Stimulated activated CD4-positive, alpha-beta T cell treated with anti-CD3 and anti-CD28 coated beads, Interleukin-1b, Interleukin-23, amount 100 ng/mL, for 4 hours (primary cell): ENCODE measurements at places on chromosomes 1 and 21.
A peak's percentile ranks its signal among the peaks of the same experiment; 100 is the strongest.

DNA sequence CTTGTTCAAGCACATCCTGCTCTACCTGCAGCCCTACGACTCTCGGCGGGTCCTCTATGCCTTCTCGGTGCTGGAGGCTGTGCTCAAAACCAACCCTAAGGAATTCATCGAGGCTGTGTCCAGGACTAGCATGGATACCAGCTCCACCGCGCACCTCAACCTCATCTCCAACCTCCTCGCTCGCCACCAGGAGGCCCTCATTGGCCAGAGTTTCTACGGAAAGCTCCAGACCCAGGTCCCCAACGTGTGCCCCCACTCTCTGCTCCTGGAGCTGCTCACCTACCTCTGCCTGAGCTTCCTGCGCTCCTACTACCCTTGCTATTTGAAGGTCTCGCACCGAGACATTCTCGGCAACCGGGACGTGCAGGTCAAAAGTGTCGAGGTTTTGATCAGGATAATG, 74.3 kb upstream of the MORC3 start:
- DNase-seq: no peak

GRCh38 chr1:211985556-211986264, 49.6 kb downstream of the INTS7 start:
- DNase-seq: no peak

- DNase-seq: no peak
Measured at GRCh38 chr1:197937892-197938291, 20.7 kb downstream of the LHX9 start.

GRCh38 chr1:94819945-94820746, at the start of gene SLC44A3:
SLC44A3 (plus strand) TSS chr1:94820357; CDS start chr1:94820452, 95 bp downstream.
- no peak for DNase-seq

GRCh38 chr1:29679316-29679715, 443.0 kb downstream of the PTPRU start:
- no peak for DNase-seq

- no peak for DNase-seq
Measured at GRCh38 chr1:165900576-165901380, 73.4 kb downstream of the UCK2 start.

GRCh38 chr1:59682396-59683080, 132.2 kb upstream of the HOOK1 start:
- no peak for DNase-seq

DNA sequence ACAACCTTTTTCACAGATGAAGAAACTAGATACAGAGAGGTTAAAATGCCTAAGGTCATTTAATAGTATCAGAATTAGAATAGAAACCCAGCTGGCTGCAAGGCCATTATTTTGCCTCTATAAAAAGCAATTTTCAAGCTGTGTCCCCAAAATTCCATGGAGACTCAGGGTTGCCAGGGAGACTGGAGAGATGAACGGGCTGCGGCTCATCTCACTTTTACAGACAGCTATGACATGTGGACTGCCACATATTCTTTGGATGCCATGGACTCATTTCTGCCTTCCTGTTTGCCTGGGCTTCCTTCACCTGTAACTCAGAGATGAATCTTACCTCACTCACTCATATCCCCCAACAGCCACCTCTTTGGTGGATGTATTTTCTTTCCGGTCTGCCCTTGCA, 17.0 kb downstream of the TOR1AIP2 start:
- no peak for DNase-seq

GRCh38 chr1:67653304-67653703, 31.7 kb upstream of the GADD45A start:
- DNase-seq: no peak

DNA sequence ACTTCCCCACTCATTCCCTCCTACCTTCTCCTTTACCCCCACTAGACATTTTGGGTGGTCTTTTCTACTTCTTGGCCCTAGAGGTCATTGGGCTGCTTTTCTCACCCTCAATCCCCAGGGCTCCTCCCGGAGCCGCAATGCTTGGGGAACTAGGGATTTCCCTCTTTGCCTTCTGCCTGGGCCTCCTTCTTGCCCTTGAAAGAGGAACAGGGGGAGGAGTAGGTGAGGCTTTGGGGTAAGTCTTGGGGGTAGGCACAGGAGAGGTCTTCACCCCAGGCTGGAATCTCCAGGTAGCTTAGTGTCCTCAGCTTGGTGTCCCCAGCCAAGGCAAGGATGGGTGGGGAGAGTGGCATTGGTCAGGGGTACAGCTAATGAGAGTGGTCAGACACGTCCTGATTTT, 56.2 kb upstream of the EPS8L3 start:
- DNase-seq: no peak

GRCh38 chr1:223129229-223129901, 13.7 kb downstream of the TLR5 start:
- DNase-seq: peak; percentile 57

- DNase-seq: peak; percentile 1
Measured at GRCh38 chr1:65393347-65393746, 27.1 kb upstream of the LEPR start.

DNA sequence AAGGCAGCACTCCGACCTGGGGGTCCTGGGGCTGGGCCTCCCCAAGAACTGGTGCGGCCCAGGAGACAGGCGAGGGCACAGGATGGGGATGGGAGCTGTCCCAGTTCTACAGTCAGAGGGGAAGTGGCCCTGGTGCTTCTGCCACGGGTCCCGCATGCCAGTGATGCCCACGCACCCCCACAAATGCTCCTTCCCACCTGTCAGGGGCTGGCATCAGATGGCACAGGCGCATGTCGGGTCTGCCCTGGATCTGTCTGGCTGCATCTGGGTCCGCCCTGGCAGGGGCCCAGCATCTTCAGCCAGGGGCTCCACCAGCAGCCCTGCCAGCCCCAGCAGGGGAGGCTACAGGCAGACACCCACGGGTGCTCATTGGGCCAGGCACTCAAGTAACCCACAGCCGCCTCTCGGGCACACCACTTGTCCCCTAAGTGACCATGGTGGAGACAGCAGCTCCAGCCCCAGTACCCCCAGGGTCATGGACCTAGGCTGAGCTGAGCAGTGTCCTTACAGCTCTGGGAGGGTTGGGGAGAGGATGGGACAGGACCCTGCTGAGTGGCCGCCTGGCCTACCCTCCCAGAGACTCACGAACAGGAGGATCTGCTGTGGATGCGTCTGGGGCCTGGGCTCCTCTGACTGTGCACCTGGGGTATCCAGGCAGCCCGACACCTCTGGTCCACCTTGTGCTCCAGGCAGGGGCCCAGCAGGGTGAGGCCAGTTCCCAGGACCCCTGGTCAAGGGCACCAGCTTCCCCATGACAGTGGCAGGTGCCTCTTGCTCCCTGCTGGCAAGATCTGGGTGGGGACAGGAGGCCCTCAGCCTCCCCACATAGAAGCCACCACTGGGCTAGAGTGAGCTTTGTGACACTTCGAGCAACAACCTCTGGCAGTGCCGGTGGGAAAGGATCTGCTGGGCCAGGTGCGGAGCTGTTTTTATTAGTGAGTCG, 5.4 kb downstream of the SMIM1 start:
- DNase-seq: no peak

DNA sequence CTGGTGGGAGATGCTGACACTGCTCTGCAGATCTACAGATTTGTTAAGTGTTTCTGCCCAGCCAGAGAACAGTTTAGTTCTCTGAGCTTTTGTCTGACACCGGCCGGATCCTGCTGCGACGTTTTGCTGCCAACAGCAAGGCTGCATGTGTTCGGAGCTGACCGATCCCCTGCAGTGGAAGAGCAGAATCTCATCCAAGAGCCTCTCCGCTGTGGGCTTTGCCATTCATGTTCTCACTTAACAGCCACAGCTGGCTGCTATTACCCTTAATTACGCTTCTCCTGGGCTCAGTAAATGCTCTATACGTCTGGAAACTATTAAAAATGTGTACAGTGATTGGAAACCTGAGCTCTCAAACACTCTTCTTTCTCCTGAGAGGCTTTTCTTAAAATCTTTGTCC, 105.3 kb downstream of the BCAR3 start:
- DNase-seq: no peak

- DNase-seq: no peak
Measured at GRCh38 chr21:37433456-37433840, 66.9 kb downstream of the DYRK1A start.

DNA sequence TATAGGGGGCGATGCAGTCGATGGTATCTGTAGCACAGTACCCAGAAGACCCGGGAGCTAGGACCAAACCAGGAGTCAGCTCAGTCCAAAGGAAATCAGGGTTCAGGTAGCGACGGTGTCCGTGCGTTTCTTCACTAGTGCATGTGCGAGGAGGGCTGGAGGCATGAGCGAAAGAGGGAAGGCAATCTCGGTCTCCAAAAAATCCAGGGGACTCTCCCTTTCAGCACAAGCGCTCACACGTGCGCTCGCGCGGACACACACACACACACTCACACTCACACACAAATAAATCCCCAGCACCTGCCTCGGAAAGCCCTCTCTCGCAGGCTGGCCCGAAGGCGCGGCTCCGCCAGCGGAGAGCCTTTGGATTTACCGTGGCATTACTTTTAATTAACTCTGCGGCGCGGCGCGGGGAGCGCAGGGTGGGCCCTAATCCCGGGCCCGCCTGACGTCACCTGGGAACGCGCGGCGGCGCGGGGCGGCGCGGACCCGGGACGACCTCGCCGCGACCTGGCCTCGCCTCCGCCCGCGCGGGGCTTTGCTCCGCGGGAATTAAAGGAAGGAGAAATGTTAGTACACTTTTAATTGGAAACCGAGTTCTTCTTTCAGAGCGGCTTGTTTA, 121.2 kb downstream of the LMX1A start:
- DNase-seq: no peak

DNA sequence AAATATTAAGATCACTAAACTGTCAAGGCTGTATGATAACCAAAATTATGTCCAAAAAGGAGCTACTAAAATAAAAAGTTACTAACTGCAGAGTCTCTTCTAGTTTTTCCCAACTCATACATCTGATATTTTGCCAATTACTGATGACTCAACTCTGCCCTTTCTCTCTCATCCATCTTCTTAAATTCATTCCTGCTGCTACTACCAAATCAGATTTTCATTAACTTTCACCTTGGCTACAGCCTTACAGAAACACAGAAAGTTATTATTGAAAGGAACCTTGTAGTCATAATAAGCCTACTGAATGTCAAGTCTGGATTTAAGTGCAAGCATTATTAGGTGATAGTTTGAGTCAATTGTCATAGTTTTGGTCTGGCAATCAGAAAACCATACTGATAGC, 273.1 kb downstream of the DPYD start:
- no peak for DNase-seq

- no peak for DNase-seq
Measured at GRCh38 chr1:56236688-56237087, 342.7 kb downstream of the PLPP3 start.

GRCh38 chr1:22824466-22824865, 113.8 kb downstream of the EPHB2 start:
- DNase-seq: no peak

DNA sequence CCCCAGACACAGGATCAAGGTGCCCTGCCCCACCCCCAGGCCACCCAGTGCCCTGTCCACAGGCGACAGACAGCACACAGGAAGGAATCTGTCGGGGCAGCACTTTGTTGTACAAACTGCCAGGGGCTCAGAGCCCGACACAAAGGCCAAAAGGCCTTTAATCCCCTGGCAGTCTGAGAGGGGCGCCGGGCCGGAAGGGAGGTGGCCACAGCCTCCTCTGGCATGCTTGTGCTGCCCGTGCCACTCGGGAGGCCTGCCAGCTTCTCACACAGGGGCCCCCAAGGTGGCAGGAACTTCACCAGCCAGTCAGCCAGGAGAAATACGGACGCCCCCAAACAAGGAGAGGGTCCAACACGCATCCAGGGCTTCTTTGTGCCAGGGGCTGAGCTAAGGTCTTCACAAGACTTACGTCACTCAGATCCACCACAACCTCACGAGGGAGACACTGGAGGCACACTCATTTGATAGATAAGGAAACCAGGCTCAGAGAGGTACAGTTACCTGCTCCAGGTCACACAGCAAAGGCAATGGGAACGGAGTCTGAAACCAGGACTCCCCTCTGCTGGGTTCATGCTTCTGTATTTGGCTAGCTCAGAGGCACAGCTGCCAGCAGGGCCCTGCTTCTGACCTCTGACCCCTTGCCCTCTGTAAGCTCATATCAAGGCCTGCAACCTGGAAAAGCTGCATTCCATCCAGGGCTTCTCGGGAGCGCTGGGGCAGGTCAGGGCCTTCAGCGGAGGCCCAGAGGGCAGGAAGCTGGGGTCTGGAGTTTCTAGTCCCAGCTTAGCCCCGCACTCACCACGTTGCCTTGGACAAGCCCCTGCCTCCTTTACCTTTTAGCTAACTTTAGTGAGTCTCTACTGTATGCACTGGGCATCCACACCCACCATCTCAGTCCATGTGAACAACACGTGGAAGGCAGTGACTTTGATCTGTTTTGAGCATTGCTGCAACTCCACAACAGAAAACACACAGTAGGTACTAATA, 34.8 kb downstream of the HSPG2 start:
- DNase-seq: no peak

DNA sequence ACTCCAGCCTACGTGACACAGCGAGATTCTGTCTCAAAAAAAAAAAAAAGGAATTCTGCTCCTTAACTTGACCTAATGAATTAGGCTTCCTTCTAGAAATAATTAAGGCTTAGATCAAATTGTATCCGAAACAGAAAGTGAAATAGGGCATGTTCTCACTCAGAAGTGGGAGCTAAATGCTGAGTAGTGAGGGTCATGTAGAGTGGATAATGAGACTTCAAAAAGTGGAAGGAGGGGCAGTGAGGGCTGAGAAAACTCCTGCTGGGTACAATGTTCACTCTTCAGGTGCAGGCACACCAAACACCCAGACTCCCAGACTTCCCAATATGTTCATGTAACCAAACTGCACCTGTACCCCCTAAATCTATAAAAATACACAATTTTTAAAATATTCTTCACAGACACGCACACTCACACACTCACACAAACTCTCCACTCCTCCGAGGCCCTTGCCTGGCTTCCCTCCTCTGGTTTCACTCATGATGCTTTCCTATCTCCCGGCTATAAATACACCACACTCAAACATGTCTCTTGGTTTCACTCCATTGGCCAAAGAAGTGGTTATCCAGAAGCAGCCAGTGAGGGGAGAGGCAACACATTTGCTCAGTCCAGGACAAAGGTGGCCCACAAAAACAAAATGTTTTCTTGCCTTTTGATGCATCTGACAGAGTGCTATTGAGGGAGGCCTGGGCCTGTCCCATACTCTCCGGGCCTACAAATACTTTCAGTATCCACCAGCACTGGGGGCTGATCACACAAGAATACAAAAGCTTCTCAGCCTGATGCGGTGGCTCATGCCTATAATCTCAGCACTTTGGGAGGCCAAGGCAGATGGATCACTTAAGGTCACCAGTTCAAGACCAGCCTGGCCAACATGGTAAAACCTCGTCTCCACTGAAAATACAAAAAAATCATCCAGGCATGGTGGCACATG, 249.2 kb downstream of the TOMM20 start:
- DNase-seq: no peak

DNA sequence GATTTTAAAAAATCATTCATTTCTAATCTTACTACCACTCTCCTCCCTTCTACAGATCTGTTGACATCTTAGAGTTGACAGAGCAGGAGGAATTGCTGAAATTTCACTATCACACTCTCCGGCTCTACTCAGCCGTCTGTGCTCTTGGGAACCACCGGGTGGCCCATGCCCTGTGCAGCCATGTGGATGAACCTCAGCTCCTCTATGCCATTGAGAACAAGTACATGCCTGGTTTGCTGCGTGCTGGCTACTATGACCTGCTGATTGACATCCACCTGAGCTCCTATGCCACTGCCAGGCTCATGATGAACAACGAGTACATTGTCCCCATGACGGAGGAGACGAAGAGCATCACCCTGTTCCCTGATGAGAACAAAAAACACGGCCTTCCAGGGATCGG, 276.7 kb downstream of the ZP4 start:
- no peak for DNase-seq

- no peak for DNase-seq
Measured at GRCh38 chr1:156387870-156388173, 18.8 kb downstream of the RHBG start.
